ENCODE measurements at places on chromosomes 7 and 10.

- no peak for DNase-seq
These were observed 6.3 kb downstream of the NPFFR1 start for GRCh38 chr10:70277396-70278030.

- DNase-seq: no peak
These were observed 5.0 kb downstream of the MXI1 start for GRCh38 chr10:110212119-110213006.

DNA sequence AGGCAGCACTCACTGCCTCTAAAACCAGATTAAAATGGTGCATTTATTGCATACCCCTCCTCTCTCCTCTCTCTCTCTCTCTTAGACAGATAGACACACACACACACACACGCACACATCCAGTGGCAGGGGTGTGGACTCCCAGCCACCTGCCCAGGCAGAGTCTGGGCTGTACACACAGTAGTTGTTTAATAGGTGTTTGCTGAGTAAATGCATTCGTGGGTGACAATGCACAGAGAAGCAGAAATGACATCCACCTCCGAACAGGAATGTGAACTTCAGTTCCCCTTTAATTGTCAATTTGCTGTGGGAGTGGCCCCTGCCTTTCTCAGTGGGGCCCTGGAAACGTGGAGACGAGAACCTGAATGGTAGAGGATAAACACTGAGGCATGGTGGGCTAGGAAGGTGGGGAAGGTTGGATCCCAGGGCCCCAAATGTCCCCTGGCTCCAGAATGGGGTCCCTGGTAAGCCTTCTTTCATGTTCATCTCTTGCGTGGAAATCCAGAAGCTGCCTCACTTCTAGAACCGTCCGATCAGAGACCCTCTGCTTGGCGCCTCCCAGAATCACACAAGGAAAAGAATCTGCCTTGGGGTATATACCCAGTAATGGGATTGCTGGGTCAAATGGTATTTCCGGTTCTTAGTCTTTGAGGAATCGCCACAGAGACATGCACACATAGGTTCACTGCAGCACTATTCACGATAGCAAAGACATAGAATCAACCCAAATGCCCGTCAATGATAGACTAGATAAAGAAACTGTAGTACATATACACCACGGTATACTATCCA, 58.5 kb upstream of the ECHDC3 start:
- no peak for DNase-seq

- no peak for DNase-seq
These were observed at the start of gene MACC1 for GRCh38 chr7:20217193-20217948. Gene MACC1, minus strand, starts transcription at chr7:20217384. Its CDS starts 55,522 bp downstream, at chr7:20161862.

- no peak for DNase-seq
These were observed 735 bp downstream of the ZNF394 start for GRCh38 chr7:99499371-99499720.

- no peak for DNase-seq
These were observed 104.1 kb downstream of the PHF14 start for GRCh38 chr7:11077816-11078215.

DNA sequence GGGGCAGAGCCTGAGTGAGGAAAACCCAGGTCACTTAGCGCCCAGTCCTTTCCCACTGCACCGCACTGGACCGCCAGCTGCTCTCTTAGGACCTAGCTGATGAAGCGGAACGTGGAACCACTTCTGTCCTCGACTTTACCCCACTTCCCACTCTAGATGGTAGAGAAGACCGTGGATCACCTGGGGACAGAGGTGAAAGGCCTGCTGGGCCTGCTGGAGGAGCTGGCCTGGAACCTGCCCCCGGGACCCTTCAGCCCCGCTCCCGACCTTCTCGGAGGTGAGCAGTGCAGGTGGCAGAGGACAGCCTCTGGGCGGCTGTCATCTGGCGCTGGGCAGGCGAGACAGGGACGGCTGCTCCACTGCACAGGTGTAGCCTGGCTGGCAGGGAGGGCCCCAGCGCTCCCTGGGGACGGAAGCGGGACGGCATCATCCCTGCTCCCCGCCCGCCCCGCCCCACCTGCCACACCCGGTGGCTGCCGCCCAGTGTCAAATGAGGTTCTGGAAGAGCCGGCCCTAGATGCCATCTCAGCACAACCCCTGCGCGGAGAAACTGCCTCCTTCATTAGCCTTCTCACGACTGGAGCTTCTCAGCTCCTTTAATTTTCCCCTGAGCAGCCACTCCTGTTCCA, 11.7 kb downstream of the PLAC9 start:
- DNase-seq: no peak

DNA sequence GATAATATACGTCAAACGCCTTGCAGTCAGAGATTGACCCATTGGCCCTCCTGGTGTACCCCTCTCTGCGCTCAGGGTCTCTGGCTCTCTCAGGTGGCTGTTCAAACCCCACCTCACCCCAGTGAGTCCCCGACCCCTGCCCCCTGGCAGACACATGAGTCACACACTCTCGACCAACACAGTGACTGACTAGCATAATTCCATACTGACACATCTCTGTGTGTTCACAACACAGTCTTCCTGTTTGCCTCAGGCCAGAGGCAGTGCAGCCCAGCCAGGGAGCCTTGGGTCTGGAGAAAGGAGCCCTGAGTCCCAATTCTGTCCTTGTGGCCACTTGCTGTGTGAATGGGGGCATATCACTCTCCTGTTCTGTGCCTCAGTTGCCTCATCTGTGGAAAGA, 40.1 kb downstream of the PALD1 start:
- no peak for DNase-seq

DNA sequence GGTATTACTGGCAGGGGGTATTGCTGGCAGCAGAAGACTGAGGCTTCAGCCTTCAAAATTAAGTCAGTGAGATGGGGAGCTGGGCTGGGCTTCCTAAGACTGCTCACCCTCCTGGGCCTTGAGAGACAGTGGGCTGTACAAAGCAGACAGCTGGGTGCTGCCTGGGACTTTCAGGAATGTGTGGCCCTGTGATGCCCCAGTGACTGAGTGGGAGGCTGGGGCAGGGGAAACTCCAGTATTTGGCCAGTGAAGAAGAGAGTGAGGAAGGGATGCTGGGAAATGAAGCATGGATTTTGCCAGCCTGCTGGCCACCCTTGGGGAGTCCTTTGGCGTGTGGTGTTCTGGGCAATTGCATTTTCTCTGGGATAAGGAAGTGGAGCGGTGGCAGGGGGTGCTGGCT, 442 bp downstream of the ANKRD2 start:
- no peak for DNase-seq

DNA sequence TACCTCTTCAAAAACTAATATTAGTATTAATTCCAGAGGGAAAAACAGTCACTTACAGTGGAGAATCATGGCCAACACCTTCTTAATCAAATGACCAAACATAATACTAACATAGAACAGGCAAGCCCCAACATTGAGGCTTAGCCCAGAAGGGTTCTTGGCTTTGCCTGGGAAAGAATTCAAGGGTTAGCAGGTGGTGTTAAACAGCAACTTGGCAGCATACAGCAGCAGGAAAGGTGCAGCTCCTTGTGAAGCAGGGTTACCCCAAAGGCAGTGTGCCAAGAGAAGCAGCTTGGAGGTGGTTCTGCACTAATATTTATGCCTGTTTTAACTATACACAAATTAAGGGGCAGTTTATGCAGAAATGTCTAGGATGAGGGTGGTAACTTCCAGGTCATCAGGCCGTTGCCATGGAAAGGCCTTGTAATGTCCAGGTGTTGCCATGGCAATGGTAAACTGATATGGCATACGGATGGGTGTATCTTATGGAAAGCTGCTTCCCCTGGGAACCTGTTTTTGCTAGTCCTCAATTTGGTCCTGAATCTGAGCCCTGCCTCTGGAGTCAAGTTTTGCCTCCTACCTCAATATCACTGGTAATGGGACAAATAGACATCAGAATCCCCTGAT, 27.2 kb upstream of the BEND7 start:
- DNase-seq: no peak

DNA sequence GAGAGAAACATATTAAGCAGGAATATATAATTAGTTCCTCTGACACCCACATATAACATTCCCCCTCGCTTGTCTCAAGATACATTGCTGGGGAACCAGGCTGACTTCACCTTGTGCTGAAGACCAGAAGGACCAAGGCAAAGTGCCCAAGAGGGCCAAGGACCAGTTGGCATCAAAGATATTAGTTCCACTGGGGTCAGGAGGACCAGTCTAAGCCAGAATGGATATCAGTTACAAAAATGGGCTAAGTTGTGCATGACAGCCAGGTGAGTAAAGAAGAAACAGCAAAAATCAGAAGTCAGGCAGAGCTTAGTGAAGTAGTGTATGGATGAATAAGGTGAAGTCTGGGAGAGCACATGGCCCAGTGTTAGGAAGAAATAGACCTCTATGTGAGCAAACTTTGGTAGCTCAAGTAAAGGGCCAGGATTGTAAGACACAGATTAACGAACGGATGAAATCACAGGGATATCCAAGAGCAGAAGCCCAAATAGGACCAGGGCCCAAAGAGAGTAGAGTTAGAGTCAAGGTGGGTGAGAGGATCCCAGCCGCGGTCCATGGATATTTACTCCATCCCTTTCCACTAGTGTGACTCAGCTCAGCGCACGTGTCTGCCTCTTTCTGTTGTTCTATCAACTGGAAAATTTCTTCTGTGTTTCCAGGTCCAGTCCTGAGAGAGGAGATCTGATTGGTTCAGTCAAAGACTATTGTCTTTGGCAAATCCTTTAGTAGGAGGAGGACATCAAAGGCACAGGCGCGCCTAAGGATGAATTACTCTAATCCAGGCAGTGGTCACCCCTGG, 5.0 kb downstream of the CALD1 start:
- DNase-seq: no peak

DNA sequence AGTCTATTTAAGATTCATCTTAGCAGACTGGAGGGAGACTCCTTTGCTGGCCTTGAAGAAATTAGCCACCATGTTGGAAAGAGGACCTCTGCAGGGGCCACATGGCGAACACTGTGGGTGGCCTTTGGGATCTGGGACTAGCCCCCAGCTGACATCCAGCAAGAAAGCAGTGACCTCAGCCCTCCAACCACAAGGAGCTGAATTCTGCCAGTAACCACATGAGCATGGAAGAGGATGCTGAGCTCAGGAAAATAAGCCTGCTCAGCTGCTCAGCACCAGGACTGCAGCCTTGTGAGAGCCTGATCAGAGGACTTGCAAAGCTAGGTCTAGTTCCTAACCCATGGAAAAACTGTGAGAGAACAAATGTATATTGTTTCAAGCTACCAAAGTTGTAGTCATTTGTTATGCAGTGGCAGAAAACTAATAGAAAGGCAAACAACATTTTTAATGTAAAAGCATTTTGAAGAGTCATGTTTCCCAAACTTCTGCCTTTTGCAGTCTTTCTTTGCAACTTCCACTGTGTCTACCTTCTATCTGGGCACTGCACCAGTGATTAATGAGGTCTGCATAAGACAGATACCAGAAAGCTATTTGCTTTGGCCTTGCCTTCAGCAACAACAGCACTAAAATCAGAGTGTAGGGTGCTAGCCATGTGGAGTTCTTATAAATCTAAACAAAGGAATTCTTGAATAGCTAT, 183.7 kb downstream of the FGFR2 start:
- DNase-seq: no peak

GRCh38 chr7:106104721-106105260, 7.3 kb downstream of the SYPL1 start:
- DNase-seq: no peak

DNA sequence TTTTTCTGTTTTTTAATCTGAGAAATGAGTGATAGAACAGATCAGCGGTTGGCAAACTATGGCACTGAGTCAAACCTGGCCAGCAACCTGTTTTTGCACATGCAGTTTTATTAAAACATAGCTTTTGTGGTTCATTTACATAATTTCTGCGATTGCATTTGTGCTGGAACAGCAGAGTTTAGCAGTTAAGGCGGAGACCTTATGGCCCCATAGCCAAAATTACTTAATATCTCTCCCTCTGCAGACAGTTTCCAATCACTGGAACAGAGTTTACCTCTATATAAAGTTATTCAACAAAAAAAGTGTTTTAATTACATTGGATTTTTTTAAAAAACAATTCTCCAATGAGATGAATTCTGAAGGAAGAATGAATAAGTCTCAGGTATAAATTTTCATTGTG, 212.1 kb downstream of the DGKB start:
- DNase-seq: no peak

GRCh38 chr7:106618480-106618879, 42.5 kb downstream of the CCDC71L start:
- no peak for DNase-seq

DNA sequence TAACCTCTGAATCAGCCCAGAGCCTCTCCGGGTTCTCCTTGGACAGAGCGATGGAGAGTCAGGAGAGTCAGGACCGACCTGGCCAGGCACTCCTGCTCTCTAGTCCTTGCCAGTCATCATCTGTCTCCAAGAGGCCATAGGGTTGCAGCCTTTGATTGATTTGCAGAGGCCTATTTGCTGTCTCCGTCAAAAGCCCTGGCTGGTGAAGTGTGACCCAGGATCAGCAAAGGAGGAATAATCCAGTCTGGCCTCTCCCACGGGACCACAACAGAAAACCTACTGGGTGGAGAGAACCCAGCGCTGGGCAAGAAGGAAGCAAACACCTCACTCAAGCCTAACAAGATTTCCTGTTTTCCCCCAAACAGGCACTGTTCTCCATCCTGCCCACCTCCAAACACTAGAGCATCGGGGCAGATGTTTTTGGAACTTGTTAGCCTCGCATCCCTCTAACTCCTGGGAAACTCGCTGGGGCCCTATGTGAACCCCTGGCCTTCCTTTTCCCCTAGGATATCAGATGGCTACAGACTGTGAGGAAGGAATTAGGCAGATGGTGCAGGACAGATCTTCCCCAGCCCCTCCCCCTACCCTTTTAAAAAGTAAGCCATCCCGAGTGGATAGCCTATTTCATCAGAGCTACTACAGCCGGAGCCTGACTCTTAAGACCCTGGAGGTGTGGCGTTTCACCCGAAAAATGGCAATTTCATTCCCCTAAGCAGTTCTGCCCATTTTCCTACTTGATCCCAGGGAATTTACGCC, 54.3 kb downstream of the PODXL start:
- no peak for DNase-seq

GRCh38 chr10:97329766-97330165, 4.8 kb downstream of the FRAT2 start:
- no peak for DNase-seq
